ENCODE measurements at places on chromosomes 5 and 9.

DNA sequence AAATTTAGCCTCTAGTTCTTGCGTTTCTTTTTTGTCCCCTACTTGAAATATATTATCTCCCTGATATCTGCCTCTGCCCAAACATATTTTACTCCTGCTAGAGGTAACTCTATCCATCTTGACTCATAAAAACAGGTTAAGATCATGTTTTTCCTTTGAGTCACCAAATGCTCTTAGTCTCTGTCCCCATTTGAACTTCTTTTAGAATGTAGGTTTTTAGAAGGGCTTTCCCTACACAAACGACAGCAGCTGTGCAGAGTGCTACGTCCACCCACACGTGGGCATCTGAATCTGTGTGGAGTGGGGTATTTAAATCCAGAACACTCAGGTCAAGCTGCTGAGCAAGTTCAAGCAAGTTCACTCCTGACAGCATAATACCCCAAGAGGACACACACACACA, 2.2 kb downstream of the HSD17B3 start:
- DNase-seq: peak; percentile 43

DNA sequence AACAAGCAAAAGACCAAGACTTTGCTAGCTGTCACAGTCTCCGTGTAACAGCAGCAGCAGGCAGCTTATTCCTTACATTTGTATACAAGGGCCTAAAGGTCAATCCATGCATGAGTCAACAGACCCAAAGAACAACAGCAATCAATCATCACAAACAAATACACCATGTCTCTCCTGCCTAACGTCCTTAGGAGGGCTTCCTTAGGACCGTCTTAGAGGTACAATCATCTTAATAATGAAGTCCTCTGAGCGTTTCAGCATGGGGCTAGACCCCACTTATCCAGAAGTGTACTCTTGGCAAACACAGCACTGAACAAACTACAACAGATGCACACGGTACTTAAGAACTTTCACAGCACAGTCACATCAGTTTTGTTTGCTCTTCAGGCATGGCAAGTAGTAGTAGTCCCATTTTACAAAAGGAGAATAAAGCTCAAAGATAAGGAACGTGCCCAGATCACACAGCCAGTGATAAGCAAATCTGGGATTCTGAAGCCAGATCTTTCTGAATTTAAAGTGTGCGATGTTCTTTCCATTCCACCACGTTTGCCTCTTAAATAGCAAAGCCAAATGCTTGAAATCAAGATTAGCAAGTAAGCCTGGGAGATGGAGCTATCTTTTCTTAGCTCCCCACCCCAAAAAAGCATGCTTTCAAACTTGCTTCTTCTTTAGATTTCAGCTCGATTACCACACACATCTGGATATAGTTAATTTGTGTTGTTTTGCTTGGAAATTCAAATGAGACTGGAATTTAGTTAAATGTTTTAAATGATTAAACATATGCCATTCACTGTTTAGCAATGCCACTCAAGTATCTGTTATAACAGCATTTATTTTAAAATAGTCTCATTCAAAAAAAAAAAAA, 24.2 kb downstream of the PSMB7 start:
- peak; percentile 34 for DNase-seq

- no peak for DNase-seq
Observed at GRCh38 chr9:35490155-35490909, 421 bp downstream of the RUSC2 start.

DNA sequence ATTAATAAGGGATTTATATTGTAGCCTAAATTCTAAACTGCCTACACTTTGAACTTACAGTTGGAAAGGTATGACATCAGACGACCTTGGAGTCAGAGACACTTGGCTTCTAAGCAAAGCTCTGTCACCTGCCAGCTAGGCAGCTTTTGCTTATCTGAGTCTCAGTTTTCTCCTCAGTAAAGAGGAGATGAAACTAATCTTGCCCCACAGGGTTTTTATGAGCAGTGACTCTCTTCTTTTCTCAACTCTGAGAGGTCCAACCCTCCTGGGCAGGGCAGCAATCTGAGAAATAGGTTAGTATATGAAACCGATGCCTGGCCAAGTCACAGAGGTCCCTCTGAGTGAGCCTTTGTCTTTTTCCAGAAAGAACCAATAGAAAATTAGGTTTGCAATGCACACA, 53.9 kb downstream of the WDR36 start:
- DNase-seq: no peak

- no peak for DNase-seq
Observed at GRCh38 chr9:131402073-131402472, 8.2 kb downstream of the PRRC2B start.

- no peak for DNase-seq
Observed at GRCh38 chr5:154419236-154419635, 26.6 kb upstream of the SAP30L start.

DNA sequence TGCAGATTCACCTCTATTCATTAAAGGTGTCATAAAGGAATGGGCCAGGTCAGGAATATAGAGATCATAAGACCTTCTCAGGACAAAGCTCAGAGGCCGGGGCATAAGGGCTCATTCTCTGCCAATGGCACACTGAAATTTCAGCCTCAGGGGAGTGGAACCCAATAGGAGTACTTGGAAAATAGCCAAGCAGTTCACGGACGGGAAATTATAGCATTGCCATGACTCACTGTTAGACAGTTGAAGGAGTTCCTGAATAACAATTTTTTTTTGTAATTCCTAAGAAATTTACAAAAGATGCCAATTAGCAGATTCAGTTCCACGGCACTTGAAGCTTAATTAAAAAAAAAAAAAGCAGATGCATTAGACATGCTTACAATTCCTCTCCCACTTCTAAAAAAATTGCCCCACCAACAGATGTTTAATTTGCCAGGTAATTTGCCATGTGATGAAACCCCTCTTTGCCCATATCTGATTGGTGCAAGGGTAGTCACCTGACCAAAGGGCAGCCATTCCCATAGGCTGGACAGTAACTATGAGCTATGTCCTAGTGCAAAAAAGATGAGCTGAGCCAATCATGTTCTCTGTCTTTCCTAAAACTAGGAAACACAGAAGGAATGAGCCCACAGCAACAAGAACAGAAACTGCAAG, 58.6 kb downstream of the PTCD2 start:
- peak; percentile 72 for DNase-seq

- DNase-seq: no peak
Observed at GRCh38 chr9:14311956-14312685, 1.8 kb downstream of the NFIB start.

- DNase-seq: peak; percentile 1
Observed at GRCh38 chr9:119009249-119009648, 360.0 kb downstream of the BRINP1 start.

DNA sequence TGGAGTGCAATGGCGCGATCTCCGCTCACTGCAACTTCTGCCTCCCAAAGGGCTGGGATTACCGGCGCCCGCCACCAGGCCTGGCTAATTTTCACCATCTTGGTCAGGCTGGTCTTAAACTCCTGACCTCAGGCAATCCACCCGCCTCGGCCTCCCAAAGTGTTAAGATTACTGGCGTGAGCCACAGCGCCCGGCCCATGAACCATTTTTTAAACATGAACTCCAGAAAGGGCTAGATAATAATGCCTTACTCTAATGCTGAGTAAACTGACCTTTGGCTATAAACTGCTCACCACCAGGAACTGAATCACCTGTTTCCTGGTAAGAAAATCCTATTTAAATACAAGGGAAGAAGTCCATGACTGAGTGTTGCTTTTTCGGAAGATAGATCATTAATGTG, 23.2 kb upstream of the DAB2 start:
- no peak for DNase-seq

DNA sequence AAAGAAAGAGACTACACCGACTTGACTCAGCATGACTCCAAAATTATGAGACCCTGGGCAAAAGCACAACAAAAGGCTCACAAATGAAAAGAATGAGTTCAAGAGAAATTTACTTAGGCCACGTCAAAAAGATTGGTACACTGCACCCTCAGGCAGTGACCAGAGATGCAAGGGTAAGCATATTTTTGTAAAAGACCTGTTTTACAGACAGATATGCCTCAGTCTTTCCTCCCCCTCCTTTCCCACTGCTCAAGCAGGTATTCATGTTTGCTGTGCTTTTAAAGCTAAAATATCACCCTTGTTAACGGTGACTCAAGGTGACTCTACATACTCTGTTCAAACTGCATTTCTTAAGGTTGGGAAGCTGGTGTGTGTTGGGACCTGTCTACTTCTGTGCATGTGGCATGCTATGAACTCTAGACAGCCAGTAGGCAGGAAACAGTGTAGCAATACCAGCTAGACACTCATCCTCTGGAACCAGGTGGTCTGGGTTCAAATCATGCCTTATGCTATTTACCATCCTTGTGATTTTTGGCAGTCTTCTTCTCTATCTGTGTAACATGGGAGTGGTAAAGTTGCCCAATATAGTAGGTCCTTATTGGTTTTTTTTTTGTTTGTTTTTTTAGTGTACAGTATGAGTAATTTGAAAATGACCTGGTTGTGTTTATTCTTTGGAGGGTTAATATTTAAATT, 98.7 kb downstream of the TLE4 start:
- no peak for DNase-seq

DNA sequence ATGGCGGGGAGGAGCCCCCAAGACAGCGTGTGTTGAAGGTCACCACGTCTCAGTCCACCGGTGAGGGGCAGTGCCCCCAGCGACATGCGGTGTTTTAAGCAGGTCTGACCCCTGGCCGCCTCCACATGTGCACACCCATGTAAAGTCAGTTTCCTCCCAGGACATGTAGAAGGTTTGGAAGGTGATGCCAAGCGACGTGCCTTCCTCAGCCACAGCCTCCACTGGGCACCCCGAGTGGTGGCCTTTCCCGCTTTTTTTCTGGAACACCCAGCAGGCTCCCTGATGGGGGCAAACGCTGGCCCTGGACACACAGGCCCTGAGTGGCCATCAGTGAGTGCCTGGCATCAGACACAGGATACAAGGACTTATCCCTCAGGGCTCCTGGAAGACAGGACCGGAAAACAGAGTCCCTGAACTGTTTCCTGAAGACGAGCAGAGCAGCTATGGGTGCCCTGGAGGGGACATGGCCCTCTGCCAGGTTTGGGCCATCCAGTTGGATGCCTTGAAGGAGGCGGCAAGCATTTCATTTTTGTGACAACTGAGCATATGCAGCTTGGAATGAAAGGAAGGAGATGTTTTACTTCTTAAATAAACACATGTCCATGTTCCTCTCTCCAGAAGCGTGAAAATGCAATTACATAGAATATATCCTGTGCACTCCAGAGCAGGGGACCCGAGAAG, 275.8 kb upstream of the IRX2 start:
- no peak for DNase-seq

GRCh38 chr5:175471628-175472027, 6.7 kb upstream of the SFXN1 start:
- DNase-seq: no peak

GRCh38 chr9:35687972-35688557, 1.7 kb downstream of the TPM2 start:
- DNase-seq: no peak

- peak; percentile 21 for DNase-seq
Observed at GRCh38 chr5:28344836-28345433, 1306.5 kb upstream of the CDH9 start.

DNA sequence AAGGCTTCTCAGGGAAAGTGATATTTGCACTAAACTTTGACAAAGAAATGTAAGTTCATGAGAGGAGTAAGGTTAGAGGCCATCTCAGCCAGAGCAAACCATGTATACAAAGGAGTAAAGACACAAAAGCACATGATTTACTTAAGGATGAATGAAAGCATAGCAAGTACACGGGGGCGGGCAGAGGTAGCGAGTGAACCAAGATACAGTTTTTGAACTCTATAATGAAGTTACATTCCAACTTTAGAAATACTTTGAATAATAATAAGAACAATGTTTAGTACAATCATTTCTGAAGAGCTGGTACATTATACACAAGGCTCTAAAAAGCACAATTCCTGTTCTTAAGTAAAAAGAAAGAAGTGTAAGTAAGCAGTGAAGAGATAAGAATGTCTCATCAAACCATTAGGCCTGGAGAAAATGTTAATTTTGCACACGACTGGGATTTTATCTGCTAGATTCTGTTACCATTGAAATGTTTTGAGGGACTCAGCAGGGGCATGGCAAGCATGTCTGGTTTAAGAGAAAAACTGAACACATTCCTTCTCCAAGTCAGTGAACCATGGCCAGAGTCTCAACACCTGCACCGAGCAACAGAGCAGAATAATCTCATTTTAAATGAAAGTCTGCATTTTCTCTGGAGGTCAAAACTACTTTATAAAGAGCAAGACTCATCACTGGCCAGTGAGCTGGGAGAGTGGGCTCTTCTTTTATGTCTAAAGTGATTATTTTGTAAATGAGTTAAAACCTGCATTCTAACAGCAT, 147.6 kb upstream of the TRPM3 start:
- DNase-seq: no peak

DNA sequence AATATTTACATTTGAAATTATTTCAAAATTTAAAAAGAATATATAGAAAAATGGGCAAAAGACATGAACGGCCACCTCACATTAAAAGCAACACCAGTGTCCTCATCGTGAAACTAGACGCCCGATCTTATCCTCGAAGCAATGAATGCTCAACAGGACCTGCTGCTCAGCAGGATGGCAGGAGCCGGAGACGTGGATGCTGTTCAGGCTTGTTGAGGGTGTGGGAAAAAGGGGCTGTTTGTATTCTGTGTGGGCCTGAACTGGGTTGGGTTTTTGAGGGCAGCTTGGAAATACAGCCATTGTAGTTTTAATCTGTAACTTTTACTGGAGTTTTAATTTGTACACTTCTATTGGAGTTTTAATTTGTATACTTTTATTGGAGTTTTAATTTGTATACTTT, 20.3 kb downstream of the EXOC3 start:
- no peak for DNase-seq

DNA sequence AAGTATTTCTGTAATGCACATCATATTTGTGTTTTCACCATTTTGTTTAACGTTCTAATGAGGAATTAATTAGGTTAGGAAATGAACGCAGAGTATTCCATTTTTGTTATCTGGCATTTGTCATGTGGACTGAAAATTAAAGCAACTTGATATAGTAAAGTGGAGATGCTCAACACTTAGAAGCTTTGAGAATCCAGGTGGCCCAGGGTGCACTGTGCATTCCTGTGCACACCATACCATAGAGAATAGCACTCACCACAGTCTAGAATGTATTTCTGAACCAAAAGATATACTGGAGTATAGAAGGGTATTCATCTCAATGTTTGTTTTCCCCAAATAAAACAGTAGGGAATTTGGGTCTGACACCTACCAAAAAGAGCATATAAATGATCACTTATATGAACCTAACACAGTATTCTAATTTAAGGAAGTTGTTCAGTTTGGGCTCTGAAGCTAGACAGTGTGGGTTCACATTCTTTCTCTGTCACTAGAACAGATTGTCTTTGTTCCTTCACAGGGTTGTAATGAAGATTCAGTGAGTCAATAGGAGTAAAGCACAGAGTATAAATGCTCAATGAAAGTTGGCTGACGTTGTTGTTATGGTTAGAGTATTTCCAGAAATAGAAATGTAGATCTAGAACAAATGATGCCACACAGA, 125.6 kb upstream of the DMRT1 start:
- DNase-seq: no peak

Data from HTR-8/SVneo (cell line).